ENCODE measurements at places on chromosomes 7 and 10.

DNA sequence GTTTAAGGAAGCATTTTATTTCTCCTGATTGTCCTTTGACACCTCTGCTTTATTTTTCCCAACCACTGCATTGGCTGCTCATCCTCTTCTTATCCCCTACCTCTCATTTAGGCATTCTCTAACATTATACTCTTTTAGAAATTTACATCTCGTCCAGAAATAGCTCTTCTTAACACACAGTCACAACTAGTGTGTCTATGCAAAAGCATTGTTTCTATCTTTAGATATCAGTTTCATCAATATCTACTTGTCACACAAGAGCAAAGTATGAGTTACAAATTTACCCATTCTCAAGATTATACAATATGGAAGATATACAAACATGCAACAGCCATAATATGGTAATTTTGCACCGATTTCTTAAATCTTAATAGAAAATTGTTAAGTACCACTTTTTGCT, 35.7 kb upstream of the MDFIC start:
- no peak for DNase-seq

DNA sequence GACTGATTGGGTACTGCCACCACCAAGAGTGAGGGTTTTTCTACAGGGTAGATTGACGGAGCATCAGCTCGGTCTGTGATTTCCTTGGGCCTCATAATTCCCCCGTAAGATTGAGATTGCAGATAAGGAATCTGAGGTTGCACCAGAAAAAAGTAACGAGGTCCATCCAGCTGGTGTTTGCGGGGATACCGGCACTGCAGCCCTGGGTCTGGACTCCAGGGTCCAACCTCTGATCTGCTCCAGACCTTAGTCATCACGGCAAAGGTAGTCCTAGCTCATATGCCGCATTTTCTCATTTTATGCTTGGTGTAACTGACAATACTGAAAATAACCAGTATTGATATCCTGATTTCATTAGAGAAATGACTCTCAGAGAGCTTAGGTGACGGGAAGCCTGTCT, 3.9 kb downstream of the CARD11 start:
- DNase-seq = no peak

GRCh38 chr7:81846398-81846797, 76.6 kb upstream of the HGF start:
- no peak for DNase-seq

- no peak for DNase-seq
Observed at GRCh38 chr7:55569797-55570196, 2.5 kb downstream of the VOPP1 start.

DNA sequence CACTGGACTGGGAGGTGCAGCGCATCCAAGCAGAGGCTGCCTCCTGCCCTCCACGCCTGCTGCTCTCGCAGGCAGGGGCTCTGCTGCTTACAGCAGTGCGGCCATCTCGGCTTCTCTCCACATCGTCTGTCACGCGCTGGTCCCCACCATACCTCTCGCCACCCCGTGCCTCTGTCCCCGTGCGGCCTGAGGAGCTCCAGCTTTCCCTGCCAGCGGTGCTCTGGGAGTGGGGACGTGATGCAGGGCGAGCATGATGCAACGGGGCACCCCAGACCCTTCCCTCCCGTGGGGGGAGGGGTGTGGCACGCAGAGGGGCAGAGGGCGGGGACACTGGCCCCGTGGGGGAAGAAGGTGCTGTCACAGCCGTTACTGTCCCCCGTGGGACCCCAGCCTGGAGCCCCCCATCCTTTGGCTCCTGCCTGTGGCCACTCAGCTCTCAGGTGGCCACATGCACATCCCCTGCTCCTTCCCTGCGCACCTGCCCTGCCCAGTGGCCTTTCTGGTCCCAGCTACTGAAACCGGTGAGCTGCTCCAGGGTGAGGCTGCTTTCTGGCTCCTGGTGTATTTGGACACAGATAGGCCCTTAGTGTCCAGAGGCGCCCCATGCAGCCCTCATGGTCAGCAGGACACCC, 9.0 kb downstream of the GET4 start:
- DNase-seq = no peak

DNA sequence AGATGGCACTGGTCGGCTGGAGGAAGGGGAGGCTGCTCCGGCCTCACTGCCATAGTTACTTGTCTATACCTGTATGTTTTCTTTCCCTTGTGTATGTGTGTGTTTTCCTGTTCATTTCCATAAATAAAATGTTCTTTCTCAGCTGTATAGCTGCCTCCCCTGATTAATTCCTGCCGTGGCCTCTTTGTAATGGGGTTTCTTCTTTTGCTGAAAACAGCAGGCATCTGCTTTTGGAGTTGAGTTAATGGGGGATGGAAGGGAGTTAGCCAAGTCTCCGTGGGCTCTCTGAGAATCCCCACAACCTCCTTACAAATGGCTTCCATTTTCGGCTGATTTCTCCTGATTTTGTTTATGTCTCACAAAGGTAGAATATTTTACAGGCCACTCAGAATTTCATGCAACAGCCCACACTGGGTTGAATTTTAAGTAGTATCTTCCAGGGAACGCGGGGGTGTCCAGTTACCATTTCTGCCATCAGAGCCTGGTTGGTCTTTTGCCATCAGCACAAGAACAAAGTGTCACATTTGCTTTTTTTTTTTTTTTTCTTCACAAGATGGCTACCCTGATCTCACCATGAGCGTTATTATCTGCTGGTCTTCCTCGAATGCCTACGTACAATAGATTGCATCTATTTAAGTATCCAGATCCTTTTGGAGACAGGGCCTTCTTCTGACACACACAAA, 88.1 kb upstream of the NRP1 start:
- no peak for DNase-seq

- no peak for DNase-seq
Observed at GRCh38 chr7:90613088-90613498, 17.0 kb downstream of the CDK14 start.

DNA sequence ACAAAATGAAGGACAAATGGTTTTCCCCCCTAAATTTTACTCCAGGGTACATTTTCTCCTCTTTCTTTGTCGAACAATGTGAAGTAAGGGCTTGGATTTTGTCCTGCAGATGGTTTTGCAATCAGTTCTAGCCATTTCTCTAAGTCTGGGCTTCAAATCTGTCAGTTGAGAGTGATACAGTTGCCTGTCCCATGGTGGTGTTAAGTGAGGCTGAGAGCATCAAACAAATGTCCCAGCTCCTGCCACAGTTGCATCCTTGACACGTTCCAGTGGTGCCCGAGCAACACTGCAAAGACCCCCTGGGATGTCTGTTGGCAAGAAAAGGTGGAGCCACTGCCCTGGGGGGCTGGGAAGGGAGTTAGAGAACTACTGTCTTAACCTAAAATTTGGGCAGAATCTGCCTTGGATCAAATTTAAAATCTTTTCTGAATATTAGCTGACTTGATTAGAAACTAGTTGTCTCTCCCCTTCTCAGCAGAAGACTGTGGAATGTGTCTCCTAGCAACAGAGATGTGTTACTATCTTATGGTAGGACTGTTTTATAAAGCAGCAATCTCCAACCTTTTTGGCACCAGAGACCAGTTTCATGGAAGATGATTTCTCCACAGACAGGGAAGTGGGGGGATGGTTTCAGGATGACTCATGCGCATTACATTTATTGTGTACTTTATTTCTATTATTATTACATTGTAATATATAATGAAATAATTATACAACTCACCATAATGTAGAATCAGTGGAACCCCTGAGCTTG, 102.0 kb upstream of the STEAP1B start:
- no peak for DNase-seq

GRCh38 chr7:54932818-54933543, 85.8 kb upstream of the EGFR start:
- DNase-seq = peak; percentile 62

DNA sequence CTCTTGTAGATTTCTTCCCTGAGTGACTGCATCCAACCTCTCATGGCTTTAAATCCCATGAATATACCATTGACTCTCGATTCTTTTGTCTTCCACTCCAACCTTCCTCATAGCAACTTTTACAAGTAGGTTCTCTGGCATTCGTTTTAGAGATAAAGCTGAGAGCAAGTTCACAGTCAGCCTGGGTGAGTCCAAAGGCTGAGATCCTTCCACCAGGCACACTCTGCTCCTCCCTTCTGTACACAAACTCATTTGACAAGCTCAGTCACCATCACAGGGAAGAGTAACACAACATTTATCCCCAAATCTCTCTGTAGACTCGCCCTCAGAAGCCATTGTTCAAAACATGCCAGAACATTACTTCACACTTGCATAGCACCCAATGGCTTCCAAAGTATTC, 10.9 kb downstream of the CTTNBP2 start:
- DNase-seq = no peak

DNA sequence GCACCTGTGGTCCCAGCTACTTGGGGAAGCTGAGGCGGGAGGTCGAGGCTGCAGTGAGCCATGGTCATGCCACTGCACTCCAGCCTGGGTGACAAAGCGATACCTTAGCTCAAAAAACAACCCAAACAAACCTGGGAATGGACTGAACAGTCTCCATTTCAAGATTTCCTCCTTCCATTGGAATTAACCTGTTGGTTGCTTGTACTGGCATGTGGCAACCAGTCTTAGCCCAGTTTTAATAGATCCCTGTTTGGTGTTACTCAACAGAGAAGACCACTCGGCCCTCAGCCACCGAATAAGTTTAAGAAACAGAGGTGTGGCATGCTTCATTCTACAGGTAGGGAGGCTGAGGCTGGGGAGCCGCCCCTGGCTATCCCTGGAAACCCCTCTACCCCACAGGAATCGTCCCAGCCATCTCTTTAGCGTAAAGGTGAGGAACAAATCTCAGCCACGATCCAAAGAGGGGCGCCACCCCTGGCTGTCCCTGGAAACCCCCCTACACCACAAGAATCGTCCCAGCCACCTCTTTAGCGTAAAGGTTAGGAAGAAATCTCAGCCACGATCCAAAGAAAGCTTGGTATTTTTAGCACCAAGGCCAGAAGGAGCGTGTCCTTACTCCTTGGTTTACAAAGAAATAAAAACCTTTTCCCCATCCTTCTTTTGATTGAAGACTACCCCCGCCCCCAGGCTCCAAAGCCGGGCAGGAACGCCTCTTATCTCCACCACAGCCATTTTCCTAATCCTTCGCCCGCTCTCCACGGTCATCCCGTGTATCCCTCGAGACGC, 861 bp upstream of the TSPAN14 start:
- DNase-seq = no peak

DNA sequence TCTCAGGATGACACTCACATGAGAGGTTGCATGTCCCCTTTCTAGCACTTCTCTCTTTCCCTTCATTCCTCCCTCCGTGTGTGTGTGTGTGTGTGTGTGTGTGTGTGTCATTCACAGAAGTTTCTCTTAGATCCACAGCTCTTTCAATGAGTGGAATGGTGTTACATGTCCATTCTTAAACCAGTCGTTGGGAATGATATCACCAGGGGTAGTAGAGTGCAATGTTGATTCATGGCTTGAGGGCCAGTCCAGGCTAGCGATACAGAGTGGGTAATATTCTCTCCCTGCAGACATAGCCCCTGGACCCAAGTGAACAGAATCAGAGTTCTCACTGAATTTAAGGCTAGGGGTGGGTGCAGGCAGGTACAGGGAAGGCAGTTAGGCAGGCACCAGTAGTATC, 187.8 kb downstream of the SDK1 start:
- no peak for DNase-seq

GRCh38 chr10:114316744-114317143, 77.7 kb downstream of the VWA2 start:
- no peak for DNase-seq

- DNase-seq = no peak
Observed at GRCh38 chr7:127927348-127927696, 103.9 kb downstream of the LRRC4 start.

DNA sequence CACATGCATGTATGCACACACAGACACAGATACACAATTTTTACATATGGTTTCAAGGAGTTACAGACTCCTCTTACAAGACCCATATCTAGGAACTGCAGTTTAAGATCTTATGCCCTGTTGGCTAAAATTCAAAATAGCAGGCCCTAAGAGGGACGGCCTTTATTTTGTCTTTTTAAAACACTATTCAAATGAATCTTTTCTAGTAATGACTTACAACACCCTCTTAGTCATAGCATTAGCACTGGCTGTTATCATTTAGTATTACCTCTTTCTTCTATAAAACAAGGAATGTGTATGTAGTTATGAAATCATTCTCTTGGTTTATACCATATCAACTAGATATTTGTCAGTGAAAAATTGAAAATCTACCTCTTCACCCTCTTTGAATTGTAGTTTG, 15.3 kb downstream of the PAPSS2 start:
- no peak for DNase-seq

DNA sequence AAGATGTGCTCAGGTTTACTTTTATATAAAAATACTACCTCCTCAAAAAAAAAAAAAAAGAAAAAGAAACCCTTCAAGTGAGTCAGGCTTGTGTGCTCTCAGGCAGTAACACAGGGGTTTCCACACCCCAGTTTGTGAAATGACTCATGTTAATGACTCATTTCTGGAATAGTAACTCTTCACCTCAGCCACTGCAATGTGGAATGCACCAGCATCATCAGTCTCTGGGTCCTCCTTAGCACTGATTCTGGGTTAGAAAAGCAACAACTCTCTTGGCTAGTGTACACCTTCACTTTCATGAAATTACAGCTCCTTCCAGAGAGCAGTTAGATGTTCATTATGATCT, 110.6 kb downstream of the EMX2 start:
- DNase-seq = no peak

GRCh38 chr7:90094030-90094429, 60.2 kb upstream of the STEAP1 start:
- DNase-seq = no peak

GRCh38 chr10:33326933-33327332, 7.5 kb downstream of the NRP1 start:
- no peak for DNase-seq

- DNase-seq = no peak
Observed at GRCh38 chr10:33612551-33612950, 278.1 kb upstream of the NRP1 start.

- no peak for DNase-seq
Observed at GRCh38 chr10:132099389-132100090, 33.8 kb downstream of the JAKMIP3 start.

DNA sequence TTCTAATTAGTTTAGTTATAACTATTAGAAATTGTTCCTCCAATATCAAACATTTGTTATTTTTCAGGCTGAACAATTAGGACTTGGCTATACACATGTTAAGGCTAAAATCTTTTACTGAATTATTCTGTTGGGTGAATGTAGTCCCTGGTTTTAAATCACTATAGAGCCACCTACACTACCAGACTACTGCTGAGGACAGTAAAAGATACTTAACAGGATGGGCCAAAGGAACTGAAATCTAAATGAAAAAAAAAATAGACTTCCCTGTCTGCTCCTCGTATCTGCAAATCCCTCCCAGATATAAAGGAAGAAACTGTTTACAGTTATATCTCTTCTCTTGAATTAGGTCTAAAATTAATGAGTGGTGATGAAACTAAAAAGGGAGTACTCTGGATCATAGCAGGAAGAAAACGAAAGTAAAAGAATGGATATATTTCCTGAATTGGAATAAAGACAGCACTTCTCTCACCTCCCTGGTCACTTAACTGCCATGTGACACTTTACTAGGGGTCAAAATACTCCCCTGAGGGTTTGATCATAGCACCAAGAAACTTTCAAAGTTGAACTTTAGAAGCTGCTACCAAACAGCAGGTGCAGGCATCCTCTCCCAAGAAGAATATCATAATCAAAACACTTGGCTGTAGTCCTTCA, 12.7 kb downstream of the FBXW4 start:
- no peak for DNase-seq

- DNase-seq = no peak
Observed at GRCh38 chr10:86967481-86967941, 771 bp upstream of the ADIRF start.

All from NT2/D1 (cell line).